ENCODE measurements at places on chromosomes 3 and 15. TPM values are rescaled to one million over a fixed set of nuclear protein-coding genes. Genes with fewer than 3 reads are reported as not detected.

OR5K2 gene
- polyA plus RNA-seq: not detected

ANKRD63 gene
- not detected for polyA plus RNA-seq

KIF7 gene
- 1.5 TPM for polyA plus RNA-seq

SERPINI2 gene
- polyA plus RNA-seq: 0.33 TPM

MYO5C gene
- polyA plus RNA-seq: 4.5 TPM

CP gene
- polyA plus RNA-seq: 2.1 TPM

WNT5A gene
- 12.9 TPM for polyA plus RNA-seq

TAMM41 gene
- 18.5 TPM for polyA plus RNA-seq

SLC51A gene
- polyA plus RNA-seq: 7.3 TPM

LRTM1 gene
- polyA plus RNA-seq: not detected

RTP1 gene
- polyA plus RNA-seq: not detected

NEK11 gene
- polyA plus RNA-seq: 10.7 TPM

HAPLN3 gene
- 2.7 TPM for polyA plus RNA-seq

INSYN1 gene
- 11.9 TPM for polyA plus RNA-seq

IGSF11 gene
- polyA plus RNA-seq: 16.8 TPM

ZNF717 gene
- polyA plus RNA-seq: 8.6 TPM

ENTPD3 gene
- 0.46 TPM for polyA plus RNA-seq

TMC3 gene
- not detected for polyA plus RNA-seq

All from ovary (tissue), 10 donors.